ENCODE measurements at places on chromosomes 3 and 15. TPM values are rescaled to one million over a fixed set of nuclear protein-coding genes. Genes with fewer than 3 reads are reported as not detected.

DNA sequence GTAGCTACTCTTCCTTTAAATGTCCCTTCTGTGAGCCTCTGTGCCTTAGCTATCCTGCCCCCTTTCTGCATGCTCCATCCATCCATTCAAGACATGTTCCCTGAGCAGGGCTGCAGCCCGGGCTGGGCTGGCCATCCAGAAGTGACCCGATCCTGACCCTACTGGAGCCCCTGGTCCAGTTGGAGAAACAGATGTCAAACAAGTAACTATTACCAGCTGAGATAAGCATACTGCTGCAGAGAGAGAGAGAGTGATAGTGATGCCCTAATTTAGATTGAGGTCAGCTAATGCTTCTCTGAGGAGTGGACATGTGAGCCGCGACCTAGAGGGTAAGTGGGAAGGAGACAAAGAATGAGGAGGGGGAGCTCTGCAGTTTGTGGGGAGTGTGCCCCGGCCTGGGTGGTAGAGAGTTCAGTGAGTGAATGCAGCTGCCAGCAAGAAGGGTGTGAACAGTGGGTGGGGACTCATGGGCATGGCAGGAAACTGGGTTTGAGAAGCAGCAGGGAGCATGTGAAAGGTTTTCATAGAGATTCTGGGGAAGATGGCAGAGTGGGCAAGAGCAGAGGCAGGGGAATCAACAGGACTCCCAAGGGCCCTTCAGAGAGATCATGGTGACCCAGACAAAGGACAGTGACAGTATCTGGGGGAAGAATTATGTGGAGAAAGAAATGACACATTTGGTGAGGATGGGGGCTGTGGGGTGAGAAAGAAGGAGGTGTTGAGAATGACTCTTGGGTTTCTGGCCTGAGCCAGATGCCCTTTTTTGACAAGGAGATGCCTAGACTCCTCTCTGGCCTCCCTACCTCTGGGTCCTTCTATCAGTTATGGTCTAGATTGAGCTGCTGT is 44.9 kb downstream of the CHCHD6 start:
- no peaks in the 10 kb centered on the region for H3K36me3 ChIP-seq
- peaks cover 2% of the 10 kb centered on the region for H3K4me1 ChIP-seq
- DNase-seq, result no peak
- no peak overlapping the region for H3K27ac ChIP-seq
- H3K27me3 ChIP-seq, result no peaks in the 10 kb centered on the region
- no peak overlapping the region for H3K4me3 ChIP-seq

- H3K4me1 ChIP-seq, result peaks cover 10% of the 10 kb centered on the region
- no peak for DNase-seq
- H3K27ac ChIP-seq, result no peak overlapping the region
- no peak overlapping the region for H3K4me3 ChIP-seq
These were observed 4.0 kb downstream of the INAFM2 start for GRCh38 chr15:40327457-40327856.

DNA sequence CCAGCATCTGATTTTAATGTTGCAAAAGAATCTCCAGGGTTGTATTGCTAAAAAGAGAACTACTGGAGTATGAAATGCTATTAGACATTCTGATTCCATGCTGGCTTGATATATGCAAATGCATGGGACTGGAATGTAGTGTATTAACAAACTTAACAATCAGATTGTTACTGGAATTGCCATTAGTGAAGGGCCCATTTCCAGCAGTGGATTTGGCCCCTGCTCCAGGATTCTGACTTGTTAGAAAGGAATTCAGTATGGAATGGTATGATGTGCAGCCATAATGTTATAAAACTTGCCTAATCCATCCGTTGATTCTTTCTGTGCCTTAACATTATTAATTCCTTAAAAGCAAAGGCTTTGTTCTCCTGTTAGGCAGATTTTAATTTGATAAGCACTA is 7.9 kb downstream of the ARRDC4 start:
- no peaks in the 10 kb centered on the region for H3K27me3 ChIP-seq
- H3K4me1 ChIP-seq, result peaks cover 19% of the 10 kb centered on the region
- no peak overlapping the region for H3K27ac ChIP-seq
- no peak overlapping the region for H3K4me3 ChIP-seq
- H3K36me3 ChIP-seq, result peaks cover 1% of the 10 kb centered on the region
- peak; percentile 82 for DNase-seq

DNA sequence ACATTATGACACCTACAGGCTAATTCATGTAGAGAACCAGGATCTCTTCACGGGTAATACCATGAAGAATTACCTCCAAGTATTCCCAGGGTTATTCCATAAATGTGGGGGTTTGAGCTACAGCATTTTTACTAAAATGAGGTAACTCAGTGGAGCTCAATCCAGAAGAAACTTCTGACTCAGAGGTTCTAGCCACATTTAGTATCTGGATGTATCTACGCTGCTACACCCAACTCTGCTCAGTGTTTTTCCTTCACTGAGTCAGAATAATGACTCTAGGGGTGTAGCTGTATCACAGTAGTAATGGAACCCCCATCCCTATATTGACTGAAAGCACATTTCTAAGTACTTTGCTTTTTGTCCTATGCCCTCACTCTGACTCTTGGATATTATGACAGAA is 52.4 kb downstream of the COPS2 start:
- H3K27ac ChIP-seq, result no peak overlapping the region
- H3K4me3 ChIP-seq, result no peak overlapping the region
- DNase-seq, result no peak
- peaks cover 1% of the 10 kb centered on the region for H3K36me3 ChIP-seq
- no peaks in the 10 kb centered on the region for H3K27me3 ChIP-seq
- no peaks in the 10 kb centered on the region for H3K4me1 ChIP-seq

GRCh38 chr15:70204652-70205051 is 106.9 kb upstream of the TLE3 start:
- no peaks in the 10 kb centered on the region for H3K36me3 ChIP-seq
- H3K27me3 ChIP-seq, result peaks cover 10% of the 10 kb centered on the region
- H3K27ac ChIP-seq, result no peak overlapping the region
- DNase-seq, result no peak

DNA sequence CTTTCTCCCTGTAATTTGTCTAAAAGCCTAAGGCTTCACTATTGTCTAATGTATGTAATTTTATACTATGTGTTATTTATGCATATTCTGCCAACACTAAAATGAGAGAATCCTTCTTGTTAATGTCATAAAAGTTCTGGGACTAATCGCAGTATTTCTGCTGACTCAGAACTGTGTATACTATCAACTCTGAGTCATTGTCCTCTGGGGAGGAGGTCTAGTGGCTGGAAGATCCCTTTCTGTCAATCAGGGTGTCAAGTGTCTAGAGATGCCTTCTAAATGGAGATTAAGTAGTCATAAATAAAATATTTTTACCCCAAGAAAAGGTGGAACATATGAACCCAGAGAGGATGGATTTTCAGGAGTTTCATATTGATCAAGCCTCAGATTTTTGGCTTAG is 473.4 kb downstream of the AGBL1 start:
- H3K27ac ChIP-seq, result no peak overlapping the region
- H3K27me3 ChIP-seq, result no peaks in the 10 kb centered on the region
- DNase-seq, result no peak
- no peak overlapping the region for H3K4me3 ChIP-seq

GRCh38 chr3:182139627-182140357 is 428.1 kb downstream of the SOX2 start:
- H3K27me3 ChIP-seq, result no peaks in the 10 kb centered on the region
- H3K4me1 ChIP-seq, result no peaks in the 10 kb centered on the region
- H3K27ac ChIP-seq, result no peak overlapping the region
- no peak overlapping the region for H3K4me3 ChIP-seq
- DNase-seq, result no peak

GRCh38 chr15:43118829-43119228 is 13.0 kb upstream of the UBR1 start:
- H3K4me3 ChIP-seq, result no peak overlapping the region
- no peak overlapping the region for H3K27ac ChIP-seq
- H3K36me3 ChIP-seq, result no peaks in the 10 kb centered on the region
- H3K4me1 ChIP-seq, result no peaks in the 10 kb centered on the region
- H3K27me3 ChIP-seq, result no peaks in the 10 kb centered on the region
- no peak for DNase-seq

DNA sequence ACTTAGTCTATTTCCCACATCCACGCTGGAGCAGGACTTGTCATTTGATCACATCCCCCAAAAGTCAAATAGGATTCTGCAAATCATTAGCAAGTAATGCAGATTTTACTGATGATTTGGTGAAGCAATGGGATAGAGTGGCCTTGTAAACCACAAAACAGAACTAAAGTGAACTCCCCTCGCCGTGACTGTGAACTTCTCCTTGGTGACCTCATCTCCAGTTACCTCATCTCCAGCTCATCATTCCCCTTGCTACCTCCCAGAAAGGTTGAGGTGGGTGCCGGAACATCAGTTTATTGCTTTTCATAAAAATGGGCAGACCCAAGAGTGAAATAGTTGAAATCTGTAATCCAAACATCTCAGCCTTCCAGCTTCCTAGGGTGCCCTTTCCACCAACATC is 36.7 kb upstream of the ADPGK start:
- peaks cover 5% of the 10 kb centered on the region for H3K27me3 ChIP-seq
- H3K27ac ChIP-seq, result no peak overlapping the region
- H3K4me1 ChIP-seq, result no peaks in the 10 kb centered on the region
- no peak overlapping the region for H3K4me3 ChIP-seq

GMPS gene
- total RNA-seq, result 20.6 TPM

PIK3CA gene
- 24.7 TPM for total RNA-seq

PCOLCE2 gene
- 6.7 TPM for total RNA-seq

KLHL40 gene
- not detected for total RNA-seq

NPRL2 gene
- total RNA-seq, result 27.2 TPM

Measured in fibroblast of lung (primary cell).